ENCODE measurements at places on chromosomes 1 and 21.

DNA sequence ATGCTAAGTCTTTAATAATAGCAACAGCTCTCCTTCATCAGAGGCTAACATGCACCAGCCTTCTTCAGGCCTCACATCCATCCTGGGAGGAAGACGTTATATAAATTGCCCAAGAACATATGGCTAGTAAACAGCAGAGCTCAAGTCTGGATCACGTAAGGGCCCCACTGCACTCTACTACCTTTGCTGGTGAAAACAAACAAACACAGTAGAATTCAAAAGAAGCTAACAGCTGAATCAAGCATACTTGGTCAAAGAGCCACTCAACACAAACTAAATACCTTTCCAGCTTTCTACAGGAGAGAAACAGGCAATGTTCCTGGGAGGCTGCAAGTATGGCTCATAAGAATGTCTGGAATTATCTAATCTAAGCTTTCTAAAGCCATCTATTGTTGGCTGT is 66.0 kb downstream of the WLS start:
- DNase-seq, result no peak

- no peak for DNase-seq
Measured at GRCh38 chr21:16185766-16186165, 456.0 kb downstream of the USP25 start.

- DNase-seq, result peak; percentile 7
Measured at GRCh38 chr1:169892927-169893644, 610 bp downstream of the SCYL3 start.

GRCh38 chr1:210291081-210291764 is 37.5 kb upstream of the HHAT start:
- no peak for DNase-seq

DNA sequence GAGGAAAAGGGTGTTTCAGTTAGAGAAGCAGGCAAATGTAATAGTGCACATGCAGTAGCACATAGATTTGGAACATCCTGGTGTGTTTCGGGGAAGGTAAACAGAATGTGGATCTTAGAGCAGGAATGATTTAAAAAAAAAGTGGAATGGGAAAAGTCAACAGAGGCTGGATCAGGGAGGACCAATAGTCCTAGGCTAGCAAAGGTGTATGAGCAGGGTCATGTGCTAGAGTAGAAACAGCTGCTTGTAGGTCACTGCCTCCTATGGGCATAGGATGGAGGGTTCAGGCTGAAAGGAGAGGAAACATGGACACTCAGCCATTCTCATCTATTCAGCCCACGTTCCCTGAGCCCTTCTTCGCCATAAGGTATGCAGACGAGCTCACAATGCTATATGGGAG is 3.7 kb upstream of the KPNA6 start:
- no peak for DNase-seq

GRCh38 chr1:168829876-168830275 is 100.9 kb upstream of the DPT start:
- peak; percentile 11 for DNase-seq

GRCh38 chr1:20442920-20443625 is 42.9 kb downstream of the CAMK2N1 start:
- no peak for DNase-seq

GRCh38 chr1:175918364-175918801 is 175.0 kb upstream of the TNR start:
- DNase-seq, result no peak

All from inflammatory macrophage treated with lipopolysaccharide for 1 hour (primary cell).